ENCODE measurements at places on chromosomes 3 and 15.

- no peak for DNase-seq
Observed at GRCh38 chr3:148344521-148344920, 353.2 kb upstream of the AGTR1 start.

- no peak for DNase-seq
Observed at GRCh38 chr3:69212411-69213160, 90.2 kb upstream of the LMOD3 start.

- DNase-seq = no peak
Observed at GRCh38 chr3:47433796-47434195, 41.9 kb downstream of the SCAP start.

GRCh38 chr15:56821721-56822425 is 88.6 kb upstream of the ZNF280D start:
- no peak for DNase-seq

- DNase-seq = no peak
Observed at GRCh38 chr3:174355505-174355904, 503.6 kb upstream of the NAALADL2 start.

GRCh38 chr3:27976933-27977332 is 254.8 kb upstream of the EOMES start:
- DNase-seq = no peak

GRCh38 chr3:120824613-120825012 is 82.1 kb downstream of the GTF2E1 start:
- DNase-seq = no peak

DNA sequence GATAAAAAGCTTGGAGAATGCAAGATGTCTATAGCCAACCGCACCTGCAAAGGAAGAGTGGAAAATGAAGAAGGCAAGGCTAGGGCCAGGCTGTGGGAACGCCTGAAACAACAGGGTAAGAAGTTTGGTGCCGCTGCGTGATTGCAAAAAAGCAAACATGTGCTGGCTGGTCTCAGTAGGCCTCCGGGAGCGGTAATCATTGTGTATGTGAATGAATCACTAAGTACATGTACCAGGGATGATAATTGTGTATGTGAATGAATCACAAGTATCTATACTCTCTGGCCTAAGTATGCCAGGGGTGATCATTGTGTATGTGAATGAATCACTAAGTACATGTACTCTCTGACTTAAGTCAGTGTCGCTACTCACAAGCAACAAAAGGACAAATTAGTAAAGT is 40.3 kb upstream of the PARL start:
- no peak for DNase-seq

GRCh38 chr3:52854013-52854412 is 19.2 kb upstream of the MUSTN1 start:
- DNase-seq = no peak

DNA sequence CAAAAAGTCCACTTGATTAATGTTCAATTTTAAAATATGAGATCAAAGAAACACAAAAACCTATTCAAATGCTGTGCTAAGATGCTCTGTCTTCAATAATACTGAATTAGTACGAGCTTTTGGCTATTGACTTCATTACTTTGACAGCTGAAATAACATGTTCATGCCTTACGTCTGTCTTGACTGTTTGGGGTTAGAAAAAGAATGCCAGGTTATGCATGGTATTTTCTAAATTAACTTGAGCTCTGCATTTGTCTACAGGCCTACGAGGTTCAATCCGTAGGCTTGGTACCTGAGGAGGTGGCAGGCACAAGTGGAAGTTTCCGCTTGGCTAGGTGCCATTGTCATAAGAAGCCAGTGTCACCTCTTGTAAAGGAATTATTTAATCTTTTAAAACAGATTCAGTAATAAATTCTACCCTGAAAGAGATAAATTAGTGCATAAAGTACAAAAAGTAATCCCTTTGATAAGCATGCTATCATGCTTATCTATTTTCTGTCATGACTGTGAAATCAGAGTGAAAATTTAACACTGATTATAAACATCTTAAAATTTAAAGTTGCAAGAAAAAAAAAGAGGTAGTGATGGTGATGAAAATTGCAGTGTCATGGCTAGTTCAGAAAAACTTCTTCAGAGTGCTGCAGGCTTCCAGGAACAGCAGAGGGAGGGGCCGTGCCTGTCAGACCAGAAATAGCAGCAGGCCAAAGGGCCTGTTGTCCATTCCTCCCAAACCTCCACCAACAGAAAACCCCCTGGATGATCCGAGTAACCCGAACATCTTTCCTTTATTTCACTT is 115.7 kb downstream of the ARRDC4 start:
- DNase-seq = no peak

GRCh38 chr15:98519767-98520550 is 128.4 kb upstream of the IGF1R start:
- DNase-seq = no peak

- no peak for DNase-seq
Observed at GRCh38 chr3:179660872-179661271, 8.0 kb downstream of the USP13 start.

DNA sequence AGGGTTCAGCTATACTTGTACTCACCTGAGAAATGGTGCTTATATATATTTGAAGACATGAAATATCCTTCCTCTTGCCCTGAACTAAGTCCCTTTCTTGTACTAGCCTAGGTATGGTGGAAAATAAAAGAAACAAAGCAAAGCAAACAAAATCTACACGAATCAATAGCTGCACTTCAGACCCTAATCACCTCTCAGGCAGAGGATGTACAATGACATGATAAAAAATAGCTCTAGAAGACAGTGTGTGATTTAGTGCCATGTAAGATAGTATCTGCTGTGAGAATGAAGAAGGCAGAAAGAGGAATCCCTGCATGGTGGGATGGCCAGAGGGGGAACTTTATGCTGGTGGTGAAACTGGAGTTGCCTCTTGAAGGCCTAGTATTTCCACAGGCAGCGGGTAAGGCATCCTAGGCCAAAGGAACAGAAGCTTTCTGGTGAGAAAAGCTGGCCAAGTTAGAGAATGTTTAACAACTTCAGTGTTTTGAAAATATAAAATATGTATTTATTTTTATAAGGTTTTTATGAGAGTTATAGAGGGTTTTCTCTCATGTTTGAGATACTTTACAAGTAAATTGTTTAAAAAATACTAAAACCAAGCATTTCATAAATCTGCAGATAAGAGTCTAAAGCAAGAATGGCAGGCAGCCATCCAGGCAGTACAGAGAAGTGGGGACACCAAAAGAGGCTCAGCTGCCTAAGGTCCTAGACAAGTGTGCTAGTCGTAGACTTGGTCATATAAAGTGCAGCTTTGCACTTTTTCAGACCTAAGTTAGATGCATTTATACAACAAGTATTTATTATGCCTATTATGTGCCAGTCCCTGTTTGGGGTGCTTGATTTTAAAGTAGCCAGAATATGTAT is 14.9 kb downstream of the LEKR1 start:
- DNase-seq = no peak

GRCh38 chr3:147413686-147414389 is 4.7 kb downstream of the ZIC1 start:
- DNase-seq = no peak

GRCh38 chr3:193782276-193782647 is 189.3 kb downstream of the OPA1 start:
- no peak for DNase-seq

DNA sequence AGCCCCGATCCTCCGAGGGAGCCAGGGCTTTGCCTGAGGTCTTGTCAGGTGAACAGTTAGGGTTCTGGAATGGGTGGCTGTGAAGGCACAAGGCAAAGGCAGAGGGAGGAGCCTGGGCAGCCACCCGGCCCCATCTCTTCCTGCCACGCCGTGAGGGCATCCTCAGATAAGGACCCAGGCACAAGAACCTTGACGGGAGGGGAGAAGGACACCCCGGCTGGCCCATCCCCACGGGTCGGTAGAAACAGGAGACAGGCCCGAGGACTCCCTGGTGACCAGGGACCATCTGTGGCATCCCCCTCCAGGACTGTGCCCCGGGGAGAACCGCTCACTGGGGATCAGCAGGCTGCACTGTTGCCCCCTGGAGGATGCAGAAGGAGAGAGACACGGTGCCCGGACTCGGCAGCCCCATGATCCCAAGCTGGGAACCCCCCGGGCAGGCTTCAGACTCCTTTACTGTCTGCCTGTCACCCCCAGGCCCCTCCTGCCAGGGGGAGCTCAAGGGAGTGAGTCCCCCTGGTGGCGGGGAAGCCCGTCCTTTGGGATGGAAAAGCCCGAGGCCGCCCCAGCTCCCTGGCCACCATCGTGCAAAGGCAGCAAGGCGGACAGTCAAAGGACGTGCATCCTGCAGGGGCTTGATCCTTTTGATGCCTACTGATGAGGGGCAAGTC is 12.3 kb upstream of the PCSK6 start:
- no peak for DNase-seq

DNA sequence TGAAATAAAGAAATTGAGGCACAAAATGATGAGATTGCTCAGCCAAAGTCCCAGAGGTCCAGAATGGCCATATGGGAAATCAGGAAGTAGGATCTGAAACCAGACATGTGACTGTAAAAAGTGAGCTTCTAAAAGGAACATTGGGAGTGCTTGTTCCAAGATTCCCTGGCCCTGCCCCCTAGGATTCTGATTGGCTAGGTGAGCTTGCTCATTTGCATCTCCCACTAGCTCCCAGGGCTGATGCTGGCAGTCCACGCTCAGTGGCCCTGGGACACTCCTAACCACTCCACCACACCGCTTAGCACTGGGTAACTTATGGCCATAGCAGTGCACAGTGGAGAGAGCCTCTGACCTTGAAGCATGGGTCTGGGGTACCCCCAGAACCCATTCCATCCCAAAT is 326.7 kb downstream of the NTRK3 start:
- DNase-seq = no peak

DNA sequence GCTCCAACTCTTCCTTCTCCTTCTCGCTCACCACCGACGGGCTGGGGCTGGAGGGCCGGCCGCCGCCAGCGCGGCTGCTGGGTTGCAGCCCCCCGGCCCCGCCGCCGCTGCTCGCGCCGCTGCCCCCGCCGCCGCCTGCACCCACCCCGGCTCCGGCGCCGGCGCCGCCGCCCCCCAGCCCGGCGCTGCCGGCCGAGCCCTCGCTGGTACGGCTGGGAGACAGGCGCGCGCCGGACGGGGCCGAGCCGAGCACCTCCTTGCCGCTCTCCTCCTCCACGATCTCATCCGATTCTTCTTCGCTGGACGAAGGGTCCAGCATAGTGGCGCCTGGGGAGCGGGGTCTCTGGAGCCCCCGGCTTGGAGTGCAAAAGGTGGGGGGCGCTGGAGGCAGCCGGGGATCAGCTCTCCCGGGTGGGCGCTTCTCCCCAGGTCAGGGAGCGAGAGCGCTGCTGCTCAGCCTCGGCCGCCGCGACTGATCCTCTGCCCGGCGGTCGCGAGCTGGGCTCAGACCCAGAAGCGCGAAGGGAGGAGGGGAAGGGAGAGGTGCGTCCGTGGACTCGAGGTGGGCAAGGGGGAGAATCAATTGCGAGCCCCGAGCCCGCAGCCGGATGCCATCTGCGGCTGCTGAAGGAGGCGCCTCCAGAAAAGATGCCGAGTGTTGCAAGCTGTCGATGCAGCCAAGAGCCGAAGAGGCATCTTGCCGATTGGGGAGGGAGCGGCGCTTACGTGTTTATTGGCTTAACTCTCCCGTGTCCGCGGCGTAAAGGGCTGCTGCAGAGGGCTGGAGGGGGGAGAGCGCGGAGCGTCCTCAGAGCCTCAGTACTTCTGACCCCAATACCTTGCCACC is at the start of gene CADPS:
TSS of gene CADPS (minus strand) at position 706 of the 847 bp plus-strand sequence. CDS start at position 319, 387 bp downstream.
- no peak for DNase-seq

- no peak for DNase-seq
Observed at GRCh38 chr3:124483915-124484470, 246.3 kb upstream of the UMPS start.

GRCh38 chr3:171514466-171514865 is 54.3 kb upstream of the TNIK start:
- DNase-seq = no peak

- DNase-seq = no peak
Observed at GRCh38 chr15:89836267-89837133, 21.8 kb upstream of the ANPEP start.

GRCh38 chr3:176919836-176920765 is 277.2 kb downstream of the TBL1XR1 start:
- DNase-seq = peak; percentile 93
